Stimulated activated CD4-positive, alpha-beta T cell treated with anti-CD3 and anti-CD28 coated beads, Interleukin-12 subunit alpha, Interleukin-12 subunit beta, amount 100 ng/mL, for 24 hours (primary cell): ENCODE measurements at places on chromosomes 4 and X.

GRCh38 chr4:70901607-70901983 is 574 bp upstream of the MOB1B start:
- DNase-seq = no peak

GRCh38 chr4:138910914-138911336 is 104.7 kb upstream of the NOCT start:
- no peak for DNase-seq

DNA sequence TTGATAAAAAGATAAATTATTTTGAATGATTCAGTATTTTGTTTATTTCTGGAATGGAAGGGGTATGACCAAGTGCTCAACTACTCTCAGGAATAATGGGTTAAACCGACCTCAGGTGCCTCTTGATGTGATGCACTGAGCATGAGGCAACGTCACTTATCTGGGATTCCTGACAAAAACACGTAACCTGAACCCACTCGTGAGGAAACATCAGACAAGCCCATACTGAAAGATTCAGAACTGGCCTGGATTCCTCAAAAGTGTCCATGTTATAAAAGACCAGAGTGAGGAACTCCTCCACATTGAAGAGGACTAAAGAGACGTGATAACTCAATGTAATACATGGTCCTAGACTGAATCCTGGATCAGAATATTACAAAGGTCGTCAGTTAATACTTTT is 144.0 kb downstream of the FNIP2 start:
- no peak for DNase-seq

GRCh38 chr4:16109256-16109655 is 25.4 kb upstream of the PROM1 start:
- no peak for DNase-seq

- no peak for DNase-seq
Observed at GRCh38 chrX:140526171-140526570, 21.3 kb upstream of the SOX3 start.

- DNase-seq = no peak
Observed at GRCh38 chr4:27215220-27215826, 354.7 kb downstream of the STIM2 start.

GRCh38 chrX:80747832-80748231 is 61.8 kb downstream of the BRWD3 start:
- no peak for DNase-seq

- DNase-seq = no peak
Observed at GRCh38 chrX:79415056-79415455, 47.9 kb upstream of the ITM2A start.

DNA sequence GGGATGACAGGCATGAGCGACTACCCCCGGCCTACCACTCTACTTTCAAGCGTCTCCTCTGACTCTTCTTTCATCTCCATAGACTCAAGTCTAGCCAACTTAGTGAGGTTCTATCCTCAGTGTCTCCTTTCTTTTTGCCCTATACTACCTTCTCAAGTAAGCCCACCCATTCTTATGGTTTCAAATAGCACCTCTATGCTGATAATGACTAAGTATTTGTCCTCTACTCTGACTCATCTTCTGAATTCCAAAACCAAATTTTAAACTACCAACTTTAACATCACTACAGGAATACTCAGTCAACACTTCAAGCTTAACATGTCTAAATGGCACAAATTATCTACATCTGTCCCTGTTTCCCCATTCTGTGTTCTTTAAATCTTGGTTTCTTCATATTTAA is 47.8 kb downstream of the ELF2 start:
- no peak for DNase-seq

DNA sequence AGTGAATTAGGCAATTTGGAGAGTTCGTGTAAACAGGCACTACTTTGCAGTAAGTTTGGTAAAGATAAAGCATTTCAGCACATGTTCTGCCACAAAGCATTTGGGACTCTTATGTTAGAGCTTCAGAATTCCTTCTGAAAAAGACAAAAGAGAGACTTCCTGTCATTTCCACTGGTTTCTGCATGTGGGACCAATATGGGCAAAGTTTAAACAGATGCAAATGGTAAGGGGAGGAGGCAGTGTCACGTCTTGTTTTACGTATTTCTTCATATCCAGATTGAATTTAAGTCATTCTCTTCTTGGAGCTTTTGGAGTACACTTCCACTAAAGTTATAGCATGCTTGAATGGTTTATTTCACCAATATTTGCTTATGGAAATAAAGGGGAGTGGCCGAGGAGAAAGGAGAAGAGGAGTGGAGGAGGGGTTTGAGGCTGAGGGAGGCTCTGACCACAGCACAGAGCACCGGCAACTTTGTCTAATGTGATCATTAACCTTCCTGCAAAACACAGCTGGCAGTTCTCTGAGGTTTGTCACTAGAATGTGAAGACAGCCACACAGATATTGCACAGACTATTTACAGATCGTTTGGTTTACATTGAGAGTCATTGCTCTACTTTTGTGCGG is at the start of gene APELA:
TSS of gene APELA (plus strand) at position 479 of the 625 bp plus-strand sequence. CDS start 154 bp downstream, outside the sequence.
- no peak for DNase-seq

GRCh38 chr4:124590480-124590879 is 122.1 kb downstream of the ANKRD50 start:
- no peak for DNase-seq

- no peak for DNase-seq
Observed at GRCh38 chr4:190018201-190018920, 8.7 kb downstream of the FRG2 start.

GRCh38 chr4:89290727-89291516 is 16.7 kb downstream of the GPRIN3 start:
- no peak for DNase-seq

DNA sequence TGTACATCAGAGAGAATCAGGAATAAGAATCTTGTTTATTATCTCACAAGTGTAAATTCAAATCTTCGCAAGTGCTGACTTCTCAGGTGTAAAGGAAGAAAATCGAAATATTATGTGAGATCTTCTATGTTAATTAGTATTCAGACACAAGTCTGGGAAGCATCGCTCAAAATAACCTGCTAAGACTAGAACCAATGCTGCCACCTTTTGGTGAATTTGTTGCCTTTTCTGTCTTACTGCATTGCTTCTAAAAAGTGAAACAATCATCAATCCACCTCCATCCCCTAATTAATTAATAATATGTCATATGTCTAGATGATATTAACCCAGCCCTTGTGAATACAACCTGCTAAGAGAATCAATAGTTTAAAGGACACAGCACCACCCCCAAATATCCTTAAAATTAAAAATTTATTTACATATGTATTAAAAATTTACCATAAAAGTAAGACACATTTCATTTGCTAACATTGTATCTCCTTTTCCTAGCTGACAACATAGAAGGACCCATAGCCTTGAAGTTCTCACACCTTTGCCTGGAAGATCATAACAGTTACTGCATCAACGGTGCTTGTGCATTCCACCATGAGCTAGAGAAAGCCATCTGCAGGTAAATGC is 3.5 kb downstream of the EPGN start:
- no peak for DNase-seq

- no peak for DNase-seq
Observed at GRCh38 chrX:19709812-19710518, 177.4 kb downstream of the SH3KBP1 start.

DNA sequence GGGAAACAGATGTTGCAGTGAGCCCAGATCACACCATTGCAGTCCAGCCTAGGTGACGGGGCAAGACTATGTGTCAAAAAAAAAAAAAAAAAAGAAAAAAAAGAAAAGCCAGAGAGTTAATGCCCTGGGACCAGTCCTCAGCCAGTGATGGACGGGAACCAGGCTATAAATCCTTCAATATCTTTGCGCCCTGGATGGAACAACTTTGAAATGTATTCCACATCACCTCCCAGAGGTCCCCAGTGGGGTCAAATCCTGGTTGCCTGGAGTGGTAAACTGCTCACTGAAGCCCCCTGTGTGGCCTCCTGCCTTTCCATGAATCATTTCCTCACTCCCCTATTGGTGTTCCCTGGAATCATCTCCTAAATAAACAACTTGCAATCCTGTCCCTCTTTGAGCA is 166.9 kb downstream of the DEFB131A start:
- DNase-seq = no peak

- DNase-seq = no peak
Observed at GRCh38 chr4:137647375-137647774, 115.1 kb upstream of the PCDH18 start.

DNA sequence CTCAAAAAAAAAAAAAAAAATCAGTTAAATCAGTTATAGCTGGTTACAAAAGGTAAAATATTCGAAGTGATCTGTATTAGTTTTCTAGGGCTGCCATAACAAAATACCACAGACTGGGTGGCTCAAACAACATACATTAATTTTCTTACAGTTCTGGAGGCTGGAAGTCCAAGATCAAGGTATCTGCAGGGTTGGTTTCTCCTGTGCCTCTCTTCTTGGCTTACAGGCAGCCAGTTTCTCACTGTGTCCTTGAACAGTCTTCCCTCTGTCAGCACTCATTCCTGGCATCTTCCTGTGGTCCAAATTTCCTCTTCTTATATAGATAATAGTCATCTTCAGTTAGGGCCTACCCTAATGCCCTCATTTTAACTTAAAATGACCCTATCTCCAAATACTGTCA is 239.9 kb downstream of the MGST2 start:
- DNase-seq = no peak

- DNase-seq = no peak
Observed at GRCh38 chr4:151408380-151408629, 671 bp upstream of the FHIP1A start.

GRCh38 chrX:38347136-38347535 is 5.3 kb upstream of the OTC start:
- no peak for DNase-seq

DNA sequence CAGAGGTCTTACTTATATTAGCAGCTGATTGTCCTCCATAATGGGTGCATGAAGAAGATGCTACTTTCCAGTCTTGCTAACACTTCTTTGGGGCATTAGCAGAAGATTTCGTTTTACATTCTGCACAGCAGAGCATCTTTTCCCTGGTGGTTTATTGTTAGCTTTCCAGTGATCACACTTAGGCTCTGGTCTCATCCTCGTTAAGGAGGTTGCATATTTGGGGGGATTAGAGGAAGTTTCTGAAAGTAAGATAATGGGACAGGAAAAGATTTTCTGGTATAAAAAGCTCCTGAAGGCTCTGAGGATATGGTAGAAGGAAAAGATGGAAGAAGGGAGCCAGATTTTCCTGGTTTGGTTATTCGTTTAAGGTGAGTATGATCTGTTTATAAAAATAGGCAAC is 134.1 kb downstream of the GATB start:
- no peak for DNase-seq

DNA sequence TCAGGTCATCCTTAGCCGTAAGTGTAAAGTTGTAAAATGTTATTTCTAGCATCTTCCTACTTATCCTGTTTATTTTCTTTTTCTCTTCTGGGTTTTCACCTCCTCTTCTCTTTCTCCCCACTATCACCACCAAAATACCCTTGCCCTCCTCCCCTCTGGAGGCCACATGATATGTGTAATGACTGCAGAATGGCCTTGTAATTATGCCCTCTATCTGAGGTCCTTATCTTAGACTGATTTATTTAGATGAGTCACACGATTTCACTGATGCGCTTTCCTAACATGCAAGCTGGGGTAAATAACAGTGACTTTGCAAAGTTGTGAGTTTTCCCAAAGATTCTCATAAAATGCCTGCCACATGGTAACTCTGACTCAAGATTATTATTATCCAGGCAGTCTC is 231.8 kb upstream of the GPRIN3 start:
- no peak for DNase-seq

DNA sequence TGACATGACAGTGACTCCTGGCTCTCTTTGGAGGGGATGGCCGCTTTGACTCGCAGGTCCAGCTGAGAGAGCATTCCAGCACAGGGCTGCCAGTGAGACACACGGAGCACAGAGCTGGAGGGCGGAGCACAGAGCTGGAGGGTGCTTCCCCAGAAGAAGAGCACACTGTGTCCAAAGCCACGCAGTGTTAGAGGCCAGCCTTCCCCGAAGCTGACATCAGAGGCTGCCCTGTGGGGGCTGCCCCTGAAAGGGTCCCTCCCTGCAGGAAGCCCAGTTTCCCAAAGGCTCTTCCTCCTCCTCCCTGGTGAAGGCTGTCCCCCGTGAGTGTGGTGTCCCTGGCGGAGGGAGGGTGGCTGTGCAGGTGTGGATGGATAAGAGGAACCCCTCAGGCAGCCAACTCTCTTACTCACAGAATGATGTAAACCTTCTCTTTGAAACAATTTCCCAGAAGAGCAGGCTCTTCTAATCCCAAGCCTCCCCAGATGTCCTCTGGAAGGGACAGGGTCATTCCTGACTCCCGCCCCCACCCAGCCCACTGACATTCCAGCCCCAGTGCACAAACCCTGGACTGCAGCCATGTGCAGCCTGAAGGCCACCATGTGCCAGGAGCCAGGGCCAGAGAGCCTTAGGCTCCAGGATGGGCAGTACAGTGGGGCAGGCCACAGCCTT is 53.4 kb downstream of the PSAPL1 start:
- DNase-seq = no peak

GRCh38 chr4:52876069-52876468 is 14.0 kb downstream of the RASL11B start:
- no peak for DNase-seq
